Mesothelial cell of epicardium (in vitro differentiated cells): ENCODE measurements at places on chromosomes 2 and 18. TPM values are rescaled to one million over a fixed set of nuclear protein-coding genes. Genes with fewer than 3 reads are reported as not detected.

Gene SERPINB11
- not detected in 3 replicates for total RNA-seq

Gene EFHD1
- total RNA-seq: 5.3 to 5.6 TPM (median 5.4 TPM) in 3 replicates

Gene ALPP
- total RNA-seq: not detected in 3 replicates

Gene TMEM18
- 35.9 to 37.1 TPM (median 36.4 TPM) in 3 replicates for total RNA-seq

Gene GCG
- 0.29 to 0.36 TPM in 2 of 3 replicates, not detected in the other for total RNA-seq

Gene REG1B
- total RNA-seq: not detected in 3 replicates

Gene C2orf78
- total RNA-seq: not detected in 3 replicates

Gene COLEC11
- total RNA-seq: 9.8 to 10.8 TPM (median 10.1 TPM) in 3 replicates

Gene TOGARAM2
- 0.16 to 0.40 TPM (median 0.38 TPM) in 3 replicates for total RNA-seq

Gene IL1F10
- not detected in 3 replicates for total RNA-seq

DNA sequence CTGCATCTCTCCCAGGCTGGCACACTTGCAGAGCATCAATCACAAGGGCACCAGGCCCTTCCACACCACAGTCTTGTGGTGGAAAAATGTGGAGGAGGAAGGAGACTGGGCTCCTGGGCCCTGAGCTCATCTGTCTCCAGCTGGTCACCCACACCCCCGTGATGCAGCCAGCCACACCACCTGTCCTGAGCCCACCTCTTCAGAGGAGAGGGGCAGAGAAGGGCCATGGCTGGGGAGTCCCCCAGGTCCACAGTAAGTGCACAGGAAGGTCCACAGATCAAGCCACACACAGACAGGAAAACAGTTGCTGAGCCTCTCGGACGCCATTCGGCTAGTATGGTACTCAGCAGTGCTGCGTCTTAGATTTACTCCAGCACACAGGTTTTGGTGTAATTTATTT lies 203.5 kb upstream of the SALL3 start:
- H3K27me3 ChIP-seq: peaks cover 7% of the 10 kb centered on the region
- no peaks in the 10 kb centered on the region for H3K36me3 ChIP-seq
- DNase-seq: no peak
- no peak overlapping the region for H3K4me3 ChIP-seq
- H3K27ac ChIP-seq: no peak overlapping the region

DNA sequence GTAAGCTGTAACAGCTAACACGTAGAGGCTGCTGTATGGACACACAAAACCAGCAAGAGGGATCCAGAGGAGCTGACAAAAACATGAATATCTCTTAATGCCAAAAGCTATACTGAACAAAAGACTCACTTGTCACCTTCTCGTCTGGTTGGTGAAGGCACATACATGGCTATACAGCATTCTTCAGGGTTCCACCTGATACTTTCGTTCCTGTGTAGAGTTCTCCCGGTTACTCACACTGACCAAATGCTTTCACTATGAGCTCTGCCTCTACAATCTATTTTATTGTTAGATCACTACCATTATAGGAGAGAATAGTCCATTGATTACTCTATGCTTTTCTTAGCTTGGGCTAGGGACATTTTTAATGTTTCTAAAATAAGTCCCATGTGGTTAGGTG lies 193.1 kb downstream of the HNMT start:
- H3K4me3 ChIP-seq: no peak overlapping the region
- peaks cover 1% of the 10 kb centered on the region for H3K4me1 ChIP-seq
- peaks cover under 1% of the 10 kb centered on the region for H3K36me3 ChIP-seq
- no peaks in the 10 kb centered on the region for H3K27me3 ChIP-seq
- no peak overlapping the region for H3K27ac ChIP-seq
- DNase-seq: no peak

GRCh38 chr2:108809936-108810335 lies 23.4 kb downstream of the CCDC138 start:
- DNase-seq: no peak
- H3K4me1 ChIP-seq: peaks cover 16% of the 10 kb centered on the region
- H3K27me3 ChIP-seq: no peaks in the 10 kb centered on the region
- H3K36me3 ChIP-seq: peaks cover 54% of the 10 kb centered on the region
- H3K4me3 ChIP-seq: no peak overlapping the region

GRCh38 chr2:69192176-69192945 lies 179.4 kb downstream of the ANTXR1 start:
- peaks cover 62% of the 10 kb centered on the region for H3K36me3 ChIP-seq
- H3K4me3 ChIP-seq: no peak overlapping the region
- no peak for DNase-seq
- H3K4me1 ChIP-seq: peaks cover 17% of the 10 kb centered on the region
- no peak overlapping the region for H3K27ac ChIP-seq

- peak overlapping the region; percentile 97 for H3K27ac ChIP-seq
- no peaks in the 10 kb centered on the region for H3K27me3 ChIP-seq
- no peak for DNase-seq
- H3K4me1 ChIP-seq: peaks cover 27% of the 10 kb centered on the region
Observed at GRCh38 chr2:157874348-157874747, 1.8 kb downstream of the ACVR1 start.

- H3K27me3 ChIP-seq: no peaks in the 10 kb centered on the region
- H3K4me1 ChIP-seq: no peaks in the 10 kb centered on the region
- H3K4me3 ChIP-seq: no peak overlapping the region
- no peak for DNase-seq
- H3K36me3 ChIP-seq: no peaks in the 10 kb centered on the region
- peak overlapping the region; percentile 3 for H3K27ac ChIP-seq
Observed at GRCh38 chr2:63755216-63755615, 86.5 kb upstream of the UGP2 start.

- H3K36me3 ChIP-seq: no peaks in the 10 kb centered on the region
- no peak for DNase-seq
- H3K4me3 ChIP-seq: no peak overlapping the region
- H3K27ac ChIP-seq: no peak overlapping the region
Observed at GRCh38 chr2:38120829-38121228, 44.9 kb upstream of the CYP1B1 start.

DNA sequence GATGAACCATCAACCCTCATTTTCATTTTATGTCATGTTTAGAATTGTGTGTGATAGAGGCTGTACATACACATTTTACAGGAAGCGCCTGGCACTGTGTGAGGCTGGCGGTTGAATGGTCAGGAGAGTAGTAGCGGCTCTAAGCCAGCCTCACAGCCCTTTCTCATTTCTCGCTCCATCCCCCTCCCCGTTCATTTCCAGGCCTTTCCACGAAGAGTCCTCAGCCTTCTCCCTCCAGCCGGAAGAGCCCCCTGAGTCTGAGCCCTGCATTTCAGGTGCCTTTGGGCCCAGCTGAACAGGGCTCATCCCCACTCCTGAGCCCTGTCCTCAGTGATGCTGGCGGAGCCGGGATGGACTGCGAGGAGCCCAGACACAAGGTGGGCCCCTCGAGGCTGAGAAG lies 51.8 kb downstream of the STK25 start:
- H3K27me3 ChIP-seq: no peaks in the 10 kb centered on the region
- H3K4me1 ChIP-seq: no peaks in the 10 kb centered on the region
- no peak overlapping the region for H3K27ac ChIP-seq
- DNase-seq: no peak
- no peak overlapping the region for H3K4me3 ChIP-seq
- no peaks in the 10 kb centered on the region for H3K36me3 ChIP-seq

GRCh38 chr2:44433895-44434294 lies 72.1 kb downstream of the CAMKMT start:
- no peak for DNase-seq
- H3K4me1 ChIP-seq: peaks cover 8% of the 10 kb centered on the region
- H3K27me3 ChIP-seq: no peaks in the 10 kb centered on the region
- H3K4me3 ChIP-seq: no peak overlapping the region
- no peak overlapping the region for H3K27ac ChIP-seq

- no peaks in the 10 kb centered on the region for H3K27me3 ChIP-seq
- no peak overlapping the region for H3K4me3 ChIP-seq
- H3K4me1 ChIP-seq: no peaks in the 10 kb centered on the region
- no peak overlapping the region for H3K27ac ChIP-seq
- peaks cover 38% of the 10 kb centered on the region for H3K36me3 ChIP-seq
Observed at GRCh38 chr18:79708412-79708811, 28.8 kb downstream of the CTDP1 start.

GRCh38 chr2:205776139-205776538 lies 93.8 kb downstream of the NRP2 start:
- no peak overlapping the region for H3K27ac ChIP-seq
- no peak overlapping the region for H3K4me3 ChIP-seq
- DNase-seq: no peak
- peaks cover 40% of the 10 kb centered on the region for H3K4me1 ChIP-seq

DNA sequence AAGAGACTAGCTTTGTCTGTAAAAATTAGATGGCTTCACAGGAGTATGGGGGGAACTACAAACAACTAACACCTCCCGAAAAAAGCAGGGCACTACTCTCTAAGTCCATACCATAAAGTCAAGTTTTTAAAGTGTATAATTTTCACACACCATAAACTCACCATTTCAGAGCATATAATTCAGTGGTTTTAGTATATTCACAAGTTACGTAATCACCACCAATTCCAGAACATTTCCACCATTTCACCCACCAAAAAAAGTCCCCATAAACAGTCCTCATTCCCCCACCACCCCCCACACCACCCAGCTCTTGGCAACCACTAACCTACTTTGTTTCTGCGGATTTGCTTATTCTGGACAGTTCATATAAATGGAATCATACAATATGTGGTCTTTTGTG lies 33.8 kb downstream of the CFAP36 start:
- H3K4me3 ChIP-seq: no peak overlapping the region
- no peak overlapping the region for H3K27ac ChIP-seq
- H3K27me3 ChIP-seq: no peaks in the 10 kb centered on the region
- peaks cover 4% of the 10 kb centered on the region for H3K4me1 ChIP-seq
- no peak for DNase-seq

- H3K27me3 ChIP-seq: peaks cover 6% of the 10 kb centered on the region
- H3K27ac ChIP-seq: no peak overlapping the region
- no peaks in the 10 kb centered on the region for H3K36me3 ChIP-seq
- peaks cover 19% of the 10 kb centered on the region for H3K4me1 ChIP-seq
Observed at GRCh38 chr2:18800240-18800971, 211.0 kb upstream of the NT5C1B start.

GRCh38 chr2:75327334-75327733 lies 128.0 kb upstream of the TACR1 start:
- H3K4me1 ChIP-seq: no peaks in the 10 kb centered on the region
- no peak for DNase-seq
- H3K36me3 ChIP-seq: no peaks in the 10 kb centered on the region
- H3K27me3 ChIP-seq: peaks cover 4% of the 10 kb centered on the region
- no peak overlapping the region for H3K27ac ChIP-seq

DNA sequence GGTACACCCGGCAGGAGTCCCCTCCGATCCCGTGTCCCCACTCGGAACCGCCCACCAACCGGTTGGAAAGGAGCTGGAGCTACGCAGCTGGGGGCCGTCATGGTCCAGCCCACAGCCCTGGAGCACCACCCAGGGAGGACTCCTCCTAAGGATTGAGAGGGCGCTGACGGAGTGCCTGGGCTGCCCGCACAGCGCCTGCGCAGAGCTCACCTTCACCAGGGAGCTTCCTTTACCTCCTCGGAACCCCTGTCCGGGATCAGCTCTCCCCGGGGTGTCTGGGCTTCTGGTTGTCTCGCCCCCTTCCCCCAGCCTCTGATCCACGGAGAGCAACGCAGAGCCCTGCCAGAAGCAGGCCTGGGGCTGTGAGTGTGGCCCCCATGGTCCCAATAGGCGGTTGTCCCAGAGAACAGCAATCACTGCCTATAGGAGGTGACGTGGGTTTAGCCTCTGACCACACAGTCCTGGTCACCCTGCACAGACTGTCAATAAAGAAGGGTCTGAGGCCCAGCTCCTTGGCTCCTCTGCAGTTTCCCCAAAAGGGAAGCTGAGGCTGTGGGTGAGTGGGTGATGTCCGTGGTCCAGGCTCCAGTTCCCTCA lies 14.6 kb downstream of the ALPG start:
- peak overlapping the region; percentile 31 for H3K4me3 ChIP-seq
- no peak overlapping the region for H3K27ac ChIP-seq
- H3K4me1 ChIP-seq: peaks cover 13% of the 10 kb centered on the region
- peaks cover 4% of the 10 kb centered on the region for H3K36me3 ChIP-seq
- H3K27me3 ChIP-seq: peaks cover 90% of the 10 kb centered on the region

GRCh38 chr2:124112206-124112605 lies 87.1 kb downstream of the CNTNAP5 start:
- H3K36me3 ChIP-seq: no peaks in the 10 kb centered on the region
- H3K4me3 ChIP-seq: no peak overlapping the region
- no peak for DNase-seq
- no peaks in the 10 kb centered on the region for H3K4me1 ChIP-seq

DNA sequence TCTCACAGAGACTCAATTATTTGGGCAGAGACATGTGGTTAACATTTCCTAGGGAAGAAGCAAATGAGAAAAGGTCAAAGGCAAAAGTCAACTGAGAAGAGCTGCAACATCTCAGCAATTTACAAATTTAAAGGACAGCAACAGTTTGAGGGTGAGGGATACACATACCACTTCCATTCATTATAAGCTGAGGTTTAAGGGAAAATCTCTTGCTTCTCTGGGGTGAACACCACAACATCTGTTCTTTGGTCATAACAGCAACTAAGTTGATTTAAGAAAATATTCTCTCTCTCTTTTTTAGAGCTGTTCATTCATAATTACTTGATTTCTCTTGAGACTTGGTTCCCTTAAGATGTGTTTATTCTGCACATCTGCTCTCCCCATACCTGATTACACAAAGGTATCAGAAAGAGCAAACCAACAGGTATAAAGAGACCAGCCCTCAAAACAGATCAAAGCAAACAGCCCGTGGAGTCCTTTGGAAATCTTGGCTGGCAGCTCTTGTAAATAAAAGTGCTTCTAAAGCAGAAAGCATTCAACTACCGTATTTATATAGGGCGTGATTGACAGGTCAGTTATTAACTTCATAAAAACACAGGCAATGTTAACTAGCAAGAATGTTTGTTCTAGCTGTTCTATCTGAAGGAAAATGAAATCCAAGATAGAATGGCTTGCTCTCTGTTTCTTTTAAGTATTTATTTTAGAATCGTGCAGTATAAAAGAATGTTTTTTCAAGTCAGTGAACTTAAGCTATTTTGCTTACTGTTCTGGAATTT lies 132.8 kb downstream of the THADA start:
- peaks cover 85% of the 10 kb centered on the region for H3K4me1 ChIP-seq

- H3K4me1 ChIP-seq: no peaks in the 10 kb centered on the region
- no peak overlapping the region for H3K27ac ChIP-seq
- no peak for DNase-seq
Observed at GRCh38 chr2:172655838-172656573, 79.6 kb upstream of the RAPGEF4 start.

DNA sequence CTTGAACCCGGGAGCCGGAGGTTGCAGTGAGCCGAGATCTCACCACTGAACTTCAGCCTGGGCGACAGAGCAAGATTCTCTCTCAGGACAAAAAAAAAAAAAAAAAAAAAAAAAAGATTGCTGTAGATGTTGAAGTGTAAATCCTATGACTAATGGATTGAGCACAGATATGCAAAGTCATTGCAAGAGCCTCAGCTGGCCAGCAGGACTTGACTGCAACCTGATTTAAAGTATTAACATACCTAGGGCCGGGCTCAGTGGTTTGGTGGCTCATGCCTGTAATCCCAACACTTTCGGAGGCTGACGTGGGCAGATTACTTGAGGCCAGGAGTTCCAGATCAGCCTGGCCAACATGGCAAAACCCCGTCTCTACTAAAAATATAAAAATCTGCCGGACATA lies 103.4 kb upstream of the MSH2 start:
- H3K4me3 ChIP-seq: no peak overlapping the region
- no peak for DNase-seq
- H3K27ac ChIP-seq: no peak overlapping the region
- peaks cover 5% of the 10 kb centered on the region for H3K27me3 ChIP-seq
- no peaks in the 10 kb centered on the region for H3K36me3 ChIP-seq
